ENCODE measurements at places on chromosomes 12 and 14.

- DNase-seq = no peak
These were observed 26.8 kb downstream of the XRCC3 start for GRCh38 chr14:103688441-103688840.

GRCh38 chr14:72451054-72451972 is 442.6 kb downstream of the DPF3 start:
- DNase-seq = no peak

DNA sequence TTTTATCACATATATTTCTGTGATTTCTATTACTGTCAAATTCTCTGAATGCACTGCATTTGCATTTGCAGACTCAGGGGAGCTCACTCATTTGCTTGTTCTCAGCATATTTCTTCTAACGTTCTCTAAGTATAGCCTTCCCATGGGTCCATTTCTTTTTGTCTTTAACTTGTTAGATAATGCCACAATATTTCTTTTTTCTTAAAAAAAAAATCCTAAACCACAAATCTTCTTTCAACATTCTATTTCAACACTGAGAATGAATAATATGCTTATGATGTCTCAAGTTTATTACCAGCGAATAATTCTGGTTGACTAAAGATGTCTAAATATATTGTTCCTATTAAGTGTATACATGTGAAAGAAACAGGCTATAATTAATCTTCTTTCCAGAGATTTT is 200.2 kb downstream of the ANO6 start:
- DNase-seq = no peak

- DNase-seq = no peak
These were observed 415.6 kb downstream of the MDGA2 start for GRCh38 chr14:47259796-47260195.

GRCh38 chr12:75452675-75453330 is 27.8 kb upstream of the GLIPR1 start:
- DNase-seq = no peak

DNA sequence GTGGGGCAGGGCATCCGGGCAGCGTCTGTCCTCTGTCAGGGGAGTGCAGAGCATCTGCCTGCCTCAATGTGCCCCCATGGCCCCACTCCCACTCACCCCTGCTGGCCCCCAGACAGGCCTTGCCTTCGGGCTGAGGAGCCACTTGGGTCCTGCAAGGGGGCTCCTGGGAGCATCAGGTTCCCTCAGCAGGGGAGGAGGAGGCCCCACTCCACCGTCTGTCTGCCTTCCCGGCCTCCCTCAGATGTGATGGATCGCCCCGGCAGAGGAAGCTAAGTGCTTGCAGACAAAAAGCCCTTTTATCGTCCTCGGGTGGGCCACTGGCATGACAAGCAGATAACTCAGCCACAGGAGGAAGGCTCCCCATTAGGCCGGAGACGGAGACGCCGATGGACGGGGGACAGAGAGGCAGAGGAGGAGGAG is 35.1 kb downstream of the NCOR2 start:
- no peak for DNase-seq

DNA sequence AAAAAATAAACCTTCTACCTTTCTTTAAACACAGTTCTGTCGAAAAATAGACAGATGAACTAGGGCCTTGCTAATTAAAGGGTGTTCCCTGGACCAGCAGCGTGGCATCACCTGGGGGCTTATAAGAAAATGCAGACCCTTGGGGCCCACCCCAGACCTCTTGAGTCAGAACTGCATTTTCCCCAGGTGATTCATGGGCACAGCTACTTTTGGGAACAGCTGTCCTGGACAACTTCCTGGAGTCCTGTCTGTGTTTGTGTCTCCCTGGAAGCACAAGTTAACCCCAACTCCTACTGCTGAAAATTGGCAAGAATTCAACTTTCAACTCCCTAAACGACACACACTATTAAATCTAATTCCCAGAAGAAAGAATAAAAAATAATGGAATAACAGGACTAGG is 17.8 kb downstream of the FBLN5 start:
- DNase-seq = no peak

DNA sequence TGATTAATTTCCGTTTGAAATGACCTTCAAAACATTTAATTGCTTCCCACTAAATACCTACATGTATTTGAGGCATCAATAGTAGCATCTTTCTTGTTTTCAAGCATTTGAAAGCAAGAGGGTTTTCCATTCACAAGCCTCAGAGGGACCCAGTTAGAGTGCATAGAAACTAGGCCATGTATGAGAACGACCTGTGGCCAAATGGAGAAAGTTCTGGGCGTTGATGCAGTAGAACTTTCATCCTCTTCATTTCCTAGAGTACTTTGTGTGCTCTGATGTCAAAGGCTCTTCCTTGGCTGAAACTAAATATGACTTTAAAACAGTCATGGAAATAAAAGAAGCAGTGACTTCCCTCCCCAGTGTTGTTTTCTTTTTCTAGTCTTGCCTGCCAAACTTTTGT is 944 bp upstream of the DHRS7 start:
- DNase-seq = no peak

DNA sequence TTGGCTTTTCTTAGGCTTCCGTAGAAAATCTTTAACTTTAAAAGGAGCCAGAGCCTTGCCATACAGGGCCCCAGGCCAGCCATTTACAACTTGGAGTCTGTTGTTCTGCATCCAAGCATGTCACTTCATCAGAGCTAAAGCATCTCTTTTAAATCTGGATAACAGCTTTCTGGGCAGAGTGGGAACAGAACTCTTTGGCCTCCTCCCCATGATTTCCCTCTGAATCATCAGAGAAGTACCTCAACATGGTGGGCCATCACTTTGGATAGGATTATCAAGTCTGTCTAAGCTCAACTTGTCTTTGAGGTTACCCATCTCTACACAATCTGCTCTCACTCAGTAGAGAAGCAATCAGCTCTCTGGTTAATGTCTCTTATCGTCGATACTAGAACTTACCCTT is 170.9 kb downstream of the SLC6A15 start:
- no peak for DNase-seq

GRCh38 chr12:60194678-60195077 is 598.8 kb downstream of the SLC16A7 start:
- DNase-seq = no peak

DNA sequence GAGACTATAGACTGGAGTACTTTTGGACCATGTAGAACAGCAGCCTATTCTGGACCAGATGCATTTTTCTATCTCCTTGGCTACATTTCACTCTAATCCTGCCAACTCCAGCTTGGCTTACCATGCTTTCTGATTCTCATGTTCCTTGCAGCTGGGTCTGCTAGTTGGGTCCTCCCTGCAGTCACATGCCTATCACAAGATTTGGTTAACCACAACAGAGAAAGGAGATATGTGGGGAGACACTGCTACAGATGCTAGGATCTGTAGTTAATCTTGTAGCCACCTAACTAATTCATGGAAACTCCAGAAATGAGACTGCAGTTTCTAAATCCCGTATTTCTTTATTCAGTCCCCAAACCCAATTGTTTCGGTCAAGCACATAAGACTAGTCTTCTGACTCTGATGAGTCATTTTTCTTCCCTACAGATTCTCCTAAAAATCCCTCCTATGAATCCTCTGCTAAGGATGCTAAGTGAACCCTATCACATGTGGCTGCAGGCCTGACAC is 410.6 kb downstream of the DAD1 start:
- no peak for DNase-seq

GRCh38 chr14:105241641-105242040 is 6.7 kb upstream of the BTBD6 start:
- DNase-seq = no peak

DNA sequence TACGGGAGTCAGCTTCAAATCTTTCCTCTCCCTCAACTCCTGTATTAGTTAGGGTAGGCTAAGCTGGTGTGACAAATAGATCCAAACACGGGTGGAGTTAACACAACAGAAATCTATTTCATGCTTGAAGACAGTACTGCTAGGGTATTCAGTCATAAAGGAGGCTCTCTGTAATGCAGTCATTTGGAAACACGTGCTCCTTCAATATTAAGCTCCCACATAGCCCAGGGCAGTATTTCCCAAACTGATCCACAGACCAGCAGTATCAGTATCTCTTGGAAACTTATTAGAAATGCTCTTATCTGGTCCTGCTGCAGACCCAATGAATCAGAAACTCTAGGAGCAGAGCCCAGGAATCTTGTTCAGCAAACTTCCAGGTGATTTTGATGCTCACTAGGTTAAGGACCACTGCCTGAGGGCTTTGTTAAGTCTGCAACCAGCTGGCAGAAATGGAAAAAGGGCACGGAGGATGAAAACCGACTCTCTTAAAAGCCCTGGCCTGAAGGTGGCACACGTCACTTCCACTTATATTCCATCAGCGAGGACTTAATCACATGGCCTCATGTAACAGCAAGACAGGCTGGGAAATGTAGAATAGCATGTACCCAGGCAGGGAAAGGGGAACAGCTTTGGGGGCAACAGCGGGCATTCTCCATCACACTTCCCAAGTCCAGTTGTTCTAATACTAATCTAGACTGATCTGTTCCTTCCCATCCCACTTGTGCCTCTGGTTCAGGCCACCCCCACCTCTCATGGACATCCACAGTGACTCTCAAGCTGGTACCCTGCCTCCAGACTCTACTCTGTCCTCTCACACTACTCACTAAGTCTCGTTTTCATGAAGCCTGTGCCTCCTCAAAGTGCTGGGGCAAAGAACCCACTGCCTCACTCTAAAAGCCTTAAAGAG is 38.2 kb upstream of the RIC8B start:
- DNase-seq = no peak

- DNase-seq = no peak
These were observed 56.5 kb upstream of the JDP2 start for GRCh38 chr14:75371297-75371696.

GRCh38 chr14:94903338-94903737 is 133.4 kb upstream of the GSC start:
- no peak for DNase-seq

- DNase-seq = no peak
These were observed 72.0 kb downstream of the SMOC1 start for GRCh38 chr14:69951263-69951662.

DNA sequence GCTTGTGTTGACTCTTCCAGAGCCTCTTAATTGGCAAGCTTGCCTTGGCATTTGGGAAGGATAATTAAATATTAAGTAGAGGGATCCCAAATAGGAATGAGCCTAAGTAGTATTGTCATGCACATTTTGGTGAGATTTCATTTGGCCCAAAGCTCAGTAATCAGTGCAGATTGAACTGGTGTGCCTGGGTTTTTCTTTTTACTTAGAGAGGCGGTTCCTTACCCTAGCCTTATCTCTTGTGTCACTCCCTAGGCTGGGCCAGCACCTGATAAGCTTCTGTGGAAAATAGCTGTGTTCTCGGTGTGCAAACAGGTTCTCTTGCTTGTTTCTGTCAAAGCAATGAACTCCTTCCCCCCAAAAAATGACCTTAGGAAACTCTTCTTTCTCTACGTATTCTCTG is 9.3 kb upstream of the B4GALNT3 start:
- no peak for DNase-seq

DNA sequence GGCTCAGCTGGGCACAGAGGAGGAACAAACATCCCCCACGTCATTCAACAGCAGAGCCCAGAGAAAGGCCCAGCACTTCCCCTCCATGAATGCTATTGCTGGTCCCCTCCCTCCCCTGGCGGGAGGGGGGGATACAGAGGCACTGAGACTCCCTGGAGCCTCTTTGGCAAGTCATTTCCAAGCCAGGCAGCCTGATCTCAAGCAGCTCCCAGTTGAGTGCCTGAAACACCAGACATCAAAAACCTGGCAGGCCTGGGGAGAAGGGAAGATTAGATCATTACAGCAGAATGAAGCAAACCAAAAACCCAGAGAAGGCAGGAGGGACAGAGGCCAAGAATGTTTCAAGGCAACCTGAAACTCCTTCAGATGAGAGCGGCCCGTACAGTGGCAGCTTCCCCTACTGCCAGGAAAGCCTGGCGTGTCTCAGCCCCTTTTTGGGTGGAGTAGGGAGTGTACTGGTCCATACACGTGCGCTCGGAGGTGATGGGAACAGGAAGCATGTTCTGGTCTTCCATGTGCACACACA is 92.1 kb downstream of the LRRC74A start:
- DNase-seq = no peak

GRCh38 chr12:109844091-109844490 is 10.9 kb upstream of the TRPV4 start:
- no peak for DNase-seq
